AG20443 (cell line): ENCODE measurements at places on chromosomes 4 and X.
A peak's percentile ranks its signal among the peaks of the same experiment; 100 is the strongest.

- DNase-seq, result no peak
Measured at GRCh38 chrX:133185938-133186337, 32.2 kb downstream of the TFDP3 start.

DNA sequence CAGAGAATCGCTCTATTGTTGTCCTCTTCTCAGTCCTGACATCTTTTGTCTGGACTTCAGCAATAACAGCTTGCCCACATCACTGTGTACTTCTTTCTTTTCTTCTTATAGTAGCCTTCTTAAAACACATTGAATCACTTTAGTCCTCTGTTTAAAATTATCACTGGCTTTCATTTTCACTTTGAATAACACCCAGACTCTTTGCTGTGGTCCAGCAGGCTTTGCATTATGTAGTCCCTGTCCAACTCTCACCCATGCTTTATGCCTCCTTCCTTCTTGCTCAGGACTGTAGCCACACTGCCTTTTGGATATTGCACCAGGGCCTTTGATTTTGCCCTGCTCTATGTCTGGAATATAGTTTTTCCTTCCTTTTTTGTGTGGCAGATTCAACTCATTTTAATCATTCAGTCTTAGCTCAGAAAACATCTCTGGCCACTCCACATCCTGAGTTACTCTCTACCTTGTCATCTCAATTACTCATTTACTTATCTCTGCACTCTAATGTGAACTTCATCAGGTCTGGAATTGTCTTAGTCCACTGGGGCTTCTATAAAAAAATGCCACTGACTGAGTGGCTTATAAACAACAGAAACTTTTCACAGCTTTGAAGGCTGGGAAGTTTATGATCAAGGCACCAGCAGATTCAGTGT, 168.2 kb downstream of the C4orf33 start:
- DNase-seq, result no peak

GRCh38 chr4:5824635-5825034, 68.3 kb downstream of the CRMP1 start:
- DNase-seq, result peak; percentile 76

- peak; percentile 7 for DNase-seq
Measured at GRCh38 chrX:21870494-21870893, 14.7 kb downstream of the YY2 start.

DNA sequence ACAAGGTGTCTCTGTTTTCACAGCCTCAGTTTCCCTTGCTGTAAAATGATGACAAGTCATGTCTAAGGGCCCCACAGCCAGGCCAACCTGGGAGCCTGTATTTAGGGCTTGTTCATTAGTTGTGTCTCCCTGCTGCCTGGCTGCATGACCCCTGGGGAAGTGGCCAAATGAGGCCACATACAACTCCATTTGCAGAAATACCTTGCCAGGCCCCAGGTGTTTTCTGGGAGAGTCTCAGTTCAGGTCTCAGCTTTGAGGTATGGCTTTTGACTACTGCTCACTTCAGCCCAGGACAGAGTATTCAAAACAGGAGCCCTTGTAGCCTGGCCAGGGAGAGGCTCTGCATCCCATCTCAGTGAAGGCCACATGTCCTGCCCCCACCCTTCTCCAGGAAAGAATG, 202.5 kb upstream of the MAMLD1 start:
- no peak for DNase-seq

GRCh38 chrX:40061871-40062524, 35.8 kb downstream of the BCOR start:
- no peak for DNase-seq

- DNase-seq, result no peak
Measured at GRCh38 chrX:52811065-52811625, at the start of gene XAGE5. Gene XAGE5 (plus strand): TSS chrX:52811287. CDS start chrX:52812567, 1,280 bp downstream.

DNA sequence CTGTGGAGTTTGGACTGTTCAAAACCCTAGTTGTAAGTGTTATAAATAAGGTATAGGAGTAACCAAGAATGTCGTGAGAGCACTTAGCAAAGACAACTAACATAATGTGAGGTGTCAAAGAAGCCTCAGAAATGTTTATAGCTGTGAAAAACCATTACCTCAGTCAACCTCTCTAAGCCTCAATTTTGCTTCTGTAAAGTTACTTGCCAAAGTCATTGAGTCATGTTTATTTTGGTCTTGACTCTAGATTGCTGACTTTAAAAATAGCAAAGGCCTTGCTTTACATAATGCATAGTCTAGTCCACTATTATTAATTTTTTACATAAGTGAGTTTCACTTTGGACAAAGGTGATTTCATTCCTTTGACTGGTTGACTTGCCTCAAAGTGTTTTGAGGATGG, 257.6 kb upstream of the CXXC4 start:
- no peak for DNase-seq

DNA sequence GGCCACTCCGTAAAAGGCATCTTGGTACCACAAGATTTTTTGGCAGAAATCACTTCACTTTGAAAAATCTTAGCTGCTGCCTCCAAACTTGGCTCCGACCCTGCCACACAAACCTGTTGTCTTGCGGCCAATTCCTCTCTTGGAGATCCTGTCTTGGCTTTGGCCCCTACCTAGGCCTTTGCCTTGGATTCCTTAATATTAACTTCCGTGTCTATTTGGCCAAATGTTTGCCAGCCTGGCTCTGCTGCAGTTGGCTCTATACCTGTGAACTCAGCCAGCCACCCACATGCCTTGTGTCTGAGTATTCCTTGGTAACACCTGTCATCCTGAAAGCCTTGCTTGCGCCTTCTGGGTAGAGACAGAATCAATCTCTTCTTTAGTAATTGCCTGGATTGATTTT, 12.5 kb downstream of the GRXCR1 start:
- DNase-seq, result no peak

DNA sequence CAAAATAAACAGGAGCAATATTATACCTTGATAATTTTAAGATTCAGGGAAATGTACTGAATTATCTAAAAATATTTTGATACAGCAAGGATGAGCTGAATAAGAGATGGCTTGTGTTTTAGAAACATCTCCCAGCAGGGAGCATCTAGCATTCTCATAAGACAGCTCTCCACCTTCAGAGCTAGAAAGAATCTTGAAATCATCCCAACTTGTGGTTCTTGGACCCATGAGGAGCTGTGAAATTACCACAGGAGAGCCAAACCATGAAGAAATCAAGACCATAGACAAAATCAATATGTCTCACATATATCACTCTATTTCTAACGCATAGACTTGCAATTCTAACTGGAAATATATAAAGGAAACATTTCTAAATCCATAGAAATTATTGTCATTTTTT, 210.6 kb upstream of the DKK2 start:
- DNase-seq, result no peak

DNA sequence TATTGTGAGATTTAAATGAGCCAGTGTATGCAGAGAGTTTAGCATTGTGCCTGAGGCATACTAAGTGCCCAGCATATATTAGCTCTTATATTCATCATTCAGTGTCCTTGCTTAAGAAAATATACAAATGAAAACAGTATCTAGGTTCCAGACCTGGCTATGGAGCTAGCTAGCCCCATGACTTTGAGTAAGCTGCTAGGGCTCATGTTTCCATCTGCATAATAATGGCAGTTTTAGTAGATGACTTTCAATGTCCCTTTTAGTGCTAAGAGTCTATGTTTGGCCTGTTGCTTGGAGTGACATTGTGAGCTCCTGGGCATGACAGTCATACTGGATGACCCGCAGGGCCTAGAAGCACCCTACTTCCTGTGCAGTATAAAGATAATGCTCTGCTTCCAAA, 435.3 kb downstream of the ZIC3 start:
- no peak for DNase-seq

GRCh38 chr4:151324124-151324751, 1.2 kb downstream of the SH3D19 start:
- no peak for DNase-seq

DNA sequence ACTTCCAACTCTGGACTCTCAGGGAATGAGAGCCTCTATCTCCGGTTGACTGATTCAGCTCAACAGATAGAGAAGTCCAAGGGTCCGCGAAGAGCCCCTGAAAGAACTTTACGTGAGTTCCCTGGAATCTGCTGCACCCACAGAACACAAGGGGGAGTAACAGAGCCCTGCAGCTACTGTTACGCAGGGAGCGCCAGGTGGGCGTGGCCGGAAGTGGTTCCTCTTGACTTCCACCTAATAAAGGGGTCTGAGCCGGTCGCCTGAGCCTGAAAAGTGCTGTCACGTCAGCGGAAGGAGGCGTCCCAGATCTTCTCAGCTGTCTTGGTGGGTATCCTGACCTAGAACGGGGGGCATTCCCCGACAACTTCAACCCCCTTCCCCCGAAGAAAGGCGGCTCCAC, at the start of gene MAGEB6:
Gene MAGEB6, plus strand, starts transcription at position 237 of the 400 bp plus-strand sequence. CDS start 1,407 bp downstream, outside the sequence.
- DNase-seq, result no peak
